H54 (cell line): ENCODE measurements at places on chromosomes 2 and 18.

- no peak for DNase-seq
Observed at GRCh38 chr2:133766164-133766832, 198.0 kb upstream of the NCKAP5 start.

- no peak for DNase-seq
Observed at GRCh38 chr18:59961070-59961469, 61.3 kb downstream of the PMAIP1 start.

GRCh38 chr2:185208261-185208660, 530.3 kb upstream of the FSIP2 start:
- no peak for DNase-seq

- DNase-seq: no peak
Observed at GRCh38 chr2:96345438-96345837, 9.9 kb downstream of the NCAPH start.

DNA sequence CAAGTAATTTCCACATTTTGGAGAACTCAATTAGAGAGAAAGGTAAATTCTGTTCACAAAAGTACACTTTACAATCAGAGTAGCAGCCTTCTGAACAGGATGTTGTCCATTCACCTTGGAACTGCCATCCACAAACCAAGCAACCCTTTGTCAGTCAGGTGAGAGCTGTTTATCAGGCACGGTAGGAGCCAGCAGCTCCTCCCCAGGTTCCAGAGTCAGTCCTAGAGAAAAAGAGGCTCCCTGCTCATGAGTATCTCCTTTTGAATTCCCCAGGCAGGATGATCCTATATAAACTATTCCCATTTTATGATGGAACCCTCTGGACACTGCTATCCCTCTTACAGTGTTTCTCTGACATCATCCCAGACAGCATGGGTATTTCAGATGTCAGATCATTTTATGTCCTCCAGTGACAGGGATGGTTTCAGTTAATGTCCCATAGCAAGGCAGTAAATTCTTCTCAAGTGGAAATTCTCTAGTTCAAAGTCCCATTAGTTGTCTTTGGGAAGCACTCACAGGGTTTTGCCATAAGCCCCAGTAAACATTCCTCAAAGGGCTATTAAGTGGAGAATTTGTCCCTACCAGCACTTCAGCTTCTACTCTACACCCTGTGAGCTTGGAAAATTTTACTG, 34.5 kb upstream of the CSRNP3 start:
- DNase-seq: no peak

DNA sequence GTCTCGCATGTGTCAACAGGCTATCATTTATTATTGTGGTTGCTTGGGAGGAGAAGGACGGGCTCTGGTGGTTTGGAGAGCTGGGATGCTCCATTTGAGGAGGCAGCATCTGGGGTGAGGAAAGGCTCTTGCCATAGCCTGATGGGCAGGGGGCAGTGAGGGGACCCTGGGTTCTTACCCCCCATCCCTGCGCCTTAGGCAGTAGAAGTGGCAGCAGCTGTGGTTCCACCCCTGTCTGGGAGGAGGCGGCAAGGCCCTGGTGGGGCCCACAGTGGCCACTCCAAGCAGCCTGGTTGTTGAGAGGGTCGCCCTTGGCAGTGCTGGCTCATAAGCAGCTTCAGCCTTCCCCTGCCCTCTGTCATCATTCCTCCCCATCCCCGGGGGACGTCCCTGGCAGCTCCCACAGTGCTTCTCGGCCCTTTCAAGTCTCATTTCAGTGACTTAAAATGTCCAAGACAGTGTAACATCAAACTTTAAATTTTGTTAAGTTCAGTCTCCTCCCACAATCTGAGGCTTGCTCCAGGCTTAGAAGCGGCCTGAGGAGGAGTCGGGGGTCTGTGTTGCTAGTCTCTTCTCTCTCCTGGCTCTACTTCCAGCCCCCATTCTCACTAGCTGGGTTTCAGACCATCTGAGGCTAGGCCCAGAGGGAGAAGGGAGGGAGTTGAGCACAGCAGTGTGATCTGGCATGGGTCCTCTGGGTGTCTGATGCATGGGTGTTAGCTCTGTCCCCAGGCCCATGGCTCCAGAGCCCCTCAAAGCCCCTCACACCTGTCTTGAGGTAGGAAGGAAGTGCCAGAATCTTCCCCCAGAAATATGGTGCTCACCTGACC, 34.9 kb upstream of the PTPN4 start:
- no peak for DNase-seq

DNA sequence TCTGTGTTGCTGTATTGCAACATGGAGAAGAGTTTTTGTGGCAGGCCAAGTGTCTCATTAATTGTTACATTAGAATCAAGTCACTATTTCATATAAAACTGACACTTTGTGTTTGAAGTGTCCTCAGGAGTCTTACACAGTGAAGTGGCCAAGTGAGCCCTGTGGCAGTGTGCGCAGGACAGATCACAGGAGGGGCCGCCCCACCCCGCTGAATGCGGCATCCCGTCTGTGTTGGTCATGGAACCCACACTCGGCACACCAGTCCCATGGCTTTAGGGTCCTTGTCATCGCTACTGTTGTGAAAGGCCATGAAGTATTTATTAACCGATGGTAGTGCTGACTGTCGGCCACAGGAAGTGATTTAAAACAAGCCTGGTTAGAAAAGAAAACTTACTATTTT, 144.7 kb upstream of the NFATC1 start:
- DNase-seq: no peak

GRCh38 chr2:152815634-152816257, 97.3 kb downstream of the ARL6IP6 start:
- no peak for DNase-seq

DNA sequence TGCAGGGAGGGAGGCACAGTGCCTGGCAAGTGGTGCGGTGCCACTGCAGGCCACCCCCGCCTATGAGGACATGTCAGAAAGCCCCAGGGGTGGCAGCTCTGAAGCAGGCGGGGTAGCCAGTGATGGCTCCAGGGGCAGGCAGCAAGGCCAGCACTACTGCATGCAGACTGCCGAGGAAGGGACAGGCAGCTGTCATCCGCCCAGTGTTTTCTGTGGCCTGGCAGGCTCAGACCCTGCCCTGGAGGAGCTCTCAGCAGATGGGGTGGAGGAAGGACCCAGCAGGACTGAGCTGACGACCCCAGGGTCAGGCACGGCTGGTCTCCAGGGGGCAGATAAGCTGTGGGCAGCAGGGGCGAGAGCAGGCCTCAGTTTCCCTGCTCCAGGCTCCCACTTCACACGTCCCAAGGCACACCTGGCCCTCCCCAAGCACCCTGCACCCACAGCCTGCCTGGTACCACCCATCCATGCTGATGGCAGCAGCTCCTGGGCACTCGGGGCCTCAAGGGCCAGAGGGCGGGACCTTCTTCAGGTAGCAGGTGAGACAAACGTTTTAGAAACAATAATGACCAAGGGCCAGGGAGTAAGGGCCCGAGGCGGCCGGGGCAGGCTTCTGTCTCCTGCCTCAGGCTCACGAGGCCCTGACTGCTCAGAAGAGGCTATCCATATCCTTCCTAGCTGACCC, 48.5 kb downstream of the HS6ST1 start:
- no peak for DNase-seq

DNA sequence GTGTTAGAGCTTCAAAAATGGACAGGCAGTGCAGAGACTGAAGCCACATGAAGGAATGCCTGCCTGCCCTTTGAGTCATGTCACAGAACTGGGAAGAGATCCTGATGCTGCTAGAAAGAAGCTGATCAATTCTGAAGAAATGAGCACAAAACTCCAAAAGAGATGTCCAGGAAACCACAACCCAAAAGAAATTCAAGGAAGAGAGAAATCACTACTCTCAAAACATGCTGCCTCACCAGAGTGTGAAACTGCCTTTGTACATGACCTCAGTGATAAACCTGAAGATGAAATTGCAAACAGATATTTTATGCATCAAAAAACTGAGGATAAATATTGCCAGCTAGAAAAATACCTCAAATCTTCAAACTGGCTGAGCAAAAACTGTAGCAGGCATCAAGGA, 20.5 kb downstream of the USP40 start:
- no peak for DNase-seq
